ENCODE measurements at places on chromosomes 6 and 20. TPM values are rescaled to one million over a fixed set of nuclear protein-coding genes. Genes with fewer than 3 reads are reported as not detected.

Gene PGC
- total RNA-seq, result not detected

Gene CLDN20
- total RNA-seq, result not detected

Gene SNPH
- total RNA-seq, result 6.0 TPM

Gene NFATC2
- total RNA-seq, result under 0.01 TPM

Gene XKR7
- not detected for total RNA-seq

Gene PM20D2
- total RNA-seq, result 17.3 TPM

Gene SLC22A1
- 0.60 TPM for total RNA-seq

Gene GABRR2
- total RNA-seq, result not detected

Gene RIMS1
- total RNA-seq, result not detected
